ENCODE measurements at places on chromosomes 1 and 21.

GRCh38 chr1:228415853-228416216, 826 bp downstream of the TRIM17 start:
- no peak for DNase-seq

DNA sequence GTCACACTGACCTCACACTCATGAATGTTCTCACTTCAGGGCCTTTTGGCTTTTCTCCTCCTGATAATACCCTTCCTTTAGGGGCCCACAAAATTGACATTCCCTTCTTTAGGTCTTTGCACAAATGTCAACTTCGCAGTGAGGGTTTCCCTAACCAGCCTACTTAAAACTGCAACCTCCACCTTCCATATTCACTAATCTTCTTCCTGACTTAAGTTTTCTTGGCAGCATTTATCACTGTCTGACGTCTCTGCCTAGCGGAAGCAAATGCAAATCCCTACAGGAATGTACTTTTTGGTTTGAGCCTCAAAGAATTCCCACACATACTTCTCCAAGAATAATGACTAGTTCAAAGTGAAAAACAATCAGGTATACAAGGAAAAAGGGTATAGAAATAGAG, 32.8 kb downstream of the INTS7 start:
- no peak for DNase-seq

GRCh38 chr1:11559591-11559970, 80.6 kb downstream of the DISP3 start:
- DNase-seq: no peak

DNA sequence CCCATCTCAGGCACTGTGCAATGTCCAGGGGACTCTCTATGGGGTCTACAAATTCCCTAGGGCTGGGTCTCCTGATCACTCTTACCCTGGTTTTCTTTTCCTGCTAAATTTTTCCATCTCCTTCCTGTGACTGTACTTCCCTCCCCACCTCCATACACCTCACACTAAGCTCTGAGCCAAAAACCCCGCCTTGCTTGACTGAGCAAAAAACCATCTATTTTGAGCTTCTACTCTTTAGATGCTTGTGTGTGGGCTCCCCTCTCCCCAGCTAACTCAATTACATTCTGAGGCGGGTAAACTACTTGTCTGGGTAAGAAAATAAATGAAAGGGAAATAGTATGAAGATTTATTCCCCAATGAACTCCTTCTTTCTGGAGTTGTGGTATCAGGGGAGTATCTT, 187.9 kb downstream of the PTPRU start:
- no peak for DNase-seq

- no peak for DNase-seq
These were observed 72.0 kb downstream of the SLC66A1 start for GRCh38 chr1:19384113-19384512.

All from GM19239 (cell line).